Left kidney (tissue), 8 donors: ENCODE measurements at places on chromosomes 12 and 14. TPM values are rescaled to one million over a fixed set of nuclear protein-coding genes. Genes with fewer than 3 reads are reported as not detected.
A peak's percentile ranks its signal among the peaks of the same experiment; 100 is the strongest.

The KRT6C gene
- not detected for polyA plus RNA-seq

DNA sequence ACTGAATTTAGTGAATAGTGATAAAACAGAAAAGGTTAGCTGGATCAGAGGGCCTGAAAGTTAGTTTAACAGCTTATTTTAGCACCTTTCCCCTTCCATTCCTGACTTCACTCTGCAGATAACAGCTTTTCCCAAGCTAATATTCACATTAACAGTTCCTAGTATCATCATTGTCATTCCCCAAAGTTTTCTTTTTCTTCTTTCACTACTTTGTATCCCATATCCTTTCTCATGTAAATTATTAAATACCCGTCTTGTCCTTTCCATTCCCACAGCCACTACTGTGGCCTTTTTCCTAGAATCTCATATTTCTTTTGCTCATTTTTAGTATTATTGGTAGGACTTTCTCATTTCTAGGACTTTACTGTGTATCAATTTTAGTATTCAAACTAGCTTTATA lies 70.5 kb downstream of the SCFD1 start:
- no peak for DNase-seq

DNA sequence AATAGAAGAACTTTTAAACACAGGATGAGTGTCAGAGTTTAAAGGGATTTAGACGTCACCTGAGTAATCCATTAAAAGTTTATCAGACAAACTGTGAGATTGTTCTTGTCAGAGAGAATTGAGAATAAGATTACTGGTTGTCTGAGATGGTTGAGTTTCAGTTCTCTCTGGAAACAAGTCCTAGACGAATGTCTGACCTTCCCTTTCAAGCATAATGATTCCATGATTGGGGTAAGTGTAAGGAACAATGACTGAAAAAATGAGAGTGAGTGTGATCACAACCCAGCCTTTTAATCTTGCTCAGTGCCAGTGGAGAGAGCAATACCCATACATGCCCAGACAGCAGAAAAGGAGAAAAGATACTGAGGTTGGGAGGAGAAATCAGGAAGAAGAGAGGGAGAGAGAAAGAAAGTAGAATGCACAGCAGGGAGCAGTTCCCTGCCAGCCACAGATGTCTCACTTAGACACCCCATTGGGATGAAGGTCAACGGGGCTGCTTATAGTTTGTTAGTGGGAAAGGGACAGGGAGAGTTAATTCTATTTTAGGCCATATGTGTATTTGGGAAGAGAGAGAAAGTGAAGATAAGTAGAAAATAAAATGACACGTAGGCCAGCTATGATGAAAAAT lies 4.3 kb downstream of the GRIP1 start:
- no peak for DNase-seq

DNA sequence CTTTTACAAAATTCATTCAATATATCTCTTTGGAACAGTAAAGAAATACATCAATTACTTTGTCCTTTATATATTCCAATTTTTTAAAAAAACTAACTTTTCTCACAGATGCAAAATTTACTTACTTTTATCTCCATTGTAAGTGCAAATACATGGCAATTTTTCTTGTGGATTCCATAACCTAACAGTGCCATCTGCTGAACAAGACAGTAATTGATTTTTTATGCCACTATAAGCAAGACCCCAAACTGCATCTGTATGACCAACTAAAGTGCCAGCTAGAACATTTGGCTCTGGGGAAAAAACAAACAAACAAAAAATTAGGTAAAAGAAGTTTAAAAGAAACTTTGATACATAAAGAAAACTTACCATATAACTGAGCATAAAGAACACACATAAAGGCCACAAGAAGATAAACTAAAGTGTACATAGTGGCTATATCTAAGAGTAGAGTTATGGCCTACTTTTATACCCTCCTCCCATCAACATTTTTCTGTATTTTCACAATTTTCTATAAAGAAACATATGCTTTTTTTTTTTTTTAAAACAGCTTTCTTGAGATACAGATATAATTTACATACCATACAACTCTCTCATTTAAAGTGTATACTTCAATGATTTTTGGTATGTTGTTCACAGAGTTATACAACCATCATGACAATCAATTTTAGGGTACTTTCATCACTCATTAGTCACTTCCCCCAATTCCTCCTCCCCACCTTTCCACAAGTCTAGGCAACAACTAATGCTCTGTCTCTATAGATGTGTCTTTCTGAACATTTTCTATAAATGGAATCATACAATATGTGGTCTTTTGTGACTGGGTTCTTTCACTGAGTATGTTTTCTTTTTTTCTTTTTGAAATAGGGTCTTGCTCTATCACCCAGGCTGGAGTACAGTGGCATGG lies 32.6 kb downstream of the COCH start:
- peak; percentile 8 for DNase-seq

GRCh38 chr14:55715889-55716288 lies 135.9 kb downstream of the KTN1 start:
- no peak for DNase-seq

The TMEM253 gene
- polyA plus RNA-seq, result 1.3 TPM
